ENCODE measurements at places on chromosomes 2 and 18. TPM values are rescaled to one million over a fixed set of nuclear protein-coding genes. Genes with fewer than 3 reads are reported as not detected.

Gene ZEB2
- polyA plus RNA-seq: 41.7 TPM

Gene PROKR1
- not detected for polyA plus RNA-seq

Gene APCDD1
- not detected for polyA plus RNA-seq

- DNase-seq: no peak
Measured at GRCh38 chr2:98324181-98324580, 22.1 kb upstream of the CNGA3 start.

- DNase-seq: no peak
Measured at GRCh38 chr2:10167316-10167715, 44.8 kb downstream of the RRM2 start.

Gene SLC14A1
- polyA plus RNA-seq: 80.5 TPM

DNA sequence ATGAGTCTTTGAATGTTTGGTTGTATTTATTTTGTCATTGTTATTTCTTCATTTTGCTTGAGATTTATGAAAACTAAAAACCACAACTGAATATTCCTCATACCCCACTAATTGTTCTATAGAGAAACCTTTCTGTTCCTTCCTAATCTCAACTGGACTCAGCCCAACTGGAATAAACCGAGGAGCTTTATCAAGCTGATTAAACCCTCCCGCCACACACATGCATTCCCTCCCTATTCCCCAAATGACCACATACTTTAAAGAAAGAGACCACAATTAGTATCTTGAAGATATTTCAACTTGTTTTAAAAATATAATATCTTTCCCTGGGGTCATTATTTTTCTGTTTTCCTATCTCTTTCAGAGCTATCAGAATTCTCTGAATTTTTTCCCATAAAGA, 107.5 kb downstream of the OSR1 start:
- DNase-seq: no peak

DNA sequence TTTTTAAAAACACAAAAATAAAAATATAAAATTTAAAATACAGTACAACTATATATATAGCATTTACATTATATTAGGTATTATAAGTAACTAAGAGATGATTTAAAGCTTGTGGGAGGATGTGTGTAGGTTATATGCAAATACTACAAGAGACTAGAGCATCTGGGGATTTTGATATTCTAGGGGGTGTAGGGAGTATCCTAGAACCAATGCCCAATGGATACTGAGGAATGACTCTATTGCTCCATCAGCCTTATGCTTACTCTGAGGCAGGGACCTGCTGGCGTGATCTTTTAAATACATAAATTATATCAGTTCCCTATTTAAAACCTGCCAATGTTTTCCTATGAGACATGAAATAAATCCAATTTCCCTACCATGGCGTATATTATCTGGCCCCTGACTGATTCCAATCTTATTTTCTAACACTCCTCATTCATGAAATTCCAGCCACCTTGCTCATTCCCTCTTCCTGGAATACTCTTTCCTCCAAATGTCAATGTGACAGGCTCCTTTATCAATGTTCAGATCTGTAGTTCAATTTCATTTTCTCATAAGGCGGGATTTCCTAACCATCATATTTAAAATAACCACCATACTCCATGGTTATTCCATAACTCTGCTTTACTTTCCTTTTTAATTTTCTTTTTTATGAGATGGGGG, 22.2 kb downstream of the SP3 start:
- no peak for DNase-seq

DNA sequence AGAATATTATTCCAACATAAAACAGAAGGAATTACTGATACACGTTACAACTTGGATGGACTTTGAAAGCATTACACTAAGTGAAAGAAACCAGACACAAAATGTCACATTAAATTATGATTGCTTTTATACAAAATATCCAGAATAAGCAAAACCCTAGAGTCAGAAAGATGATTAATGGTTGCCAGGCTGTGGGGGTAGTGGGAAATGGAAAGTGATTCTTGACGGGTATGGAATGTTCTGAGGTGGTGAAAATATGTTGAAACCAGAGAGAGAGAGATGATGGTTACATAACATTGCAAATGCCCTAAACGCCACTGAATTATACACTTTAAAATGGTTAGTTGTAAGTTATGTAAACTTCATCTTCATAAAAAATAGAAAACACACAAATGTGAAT, 1057.2 kb upstream of the TMEFF2 start:
- DNase-seq: no peak

DNA sequence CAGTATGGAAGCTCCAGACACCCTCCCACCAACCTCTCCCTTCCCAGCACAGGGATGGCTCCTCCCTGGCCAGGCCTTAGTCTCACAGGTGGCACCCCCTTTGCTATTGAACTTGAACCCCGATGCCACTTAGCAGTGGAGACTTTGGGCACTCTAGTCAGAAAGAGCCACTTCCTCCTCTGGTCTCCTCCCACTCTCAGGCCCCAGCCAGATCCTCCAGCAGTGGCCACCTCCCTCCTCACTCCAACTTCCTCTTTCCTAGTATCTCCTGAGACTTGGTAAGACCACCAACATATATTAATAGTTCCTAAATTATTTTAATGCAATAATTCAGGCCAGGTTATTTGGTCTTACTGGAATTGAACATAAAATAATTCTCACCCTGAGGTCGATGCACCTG, 437.2 kb upstream of the ID2 start:
- DNase-seq: no peak

Gene ALPI
- not detected for polyA plus RNA-seq

Gene PSMA8
- not detected for polyA plus RNA-seq

- no peak for DNase-seq
Measured at GRCh38 chr2:210072493-210072892, 70.1 kb downstream of the RPE start.

Gene MAL
- not detected for polyA plus RNA-seq

DNA sequence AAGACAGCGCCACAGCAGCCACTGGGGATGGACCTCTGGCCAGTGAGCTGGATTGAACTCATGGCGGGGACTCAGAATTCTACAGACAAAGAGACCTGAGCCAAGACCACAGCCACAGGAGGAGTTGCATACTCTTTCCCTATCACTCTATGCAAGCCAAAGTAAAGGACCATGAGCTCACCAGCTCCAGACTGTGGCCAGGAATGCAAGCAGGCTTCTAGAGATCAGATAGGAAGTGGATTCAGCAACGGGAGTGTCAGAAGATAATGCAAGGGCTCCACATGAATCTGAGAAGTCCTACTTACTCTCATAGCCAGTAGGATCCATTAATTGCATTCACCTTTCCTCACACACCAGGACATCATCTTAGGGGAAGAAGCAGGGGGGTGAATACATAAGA, 415.4 kb upstream of the POU3F3 start:
- no peak for DNase-seq

Gene FAM98A
- 156 TPM for polyA plus RNA-seq

Gene MC5R
- polyA plus RNA-seq: not detected

Gene RNF125
- 0.41 TPM for polyA plus RNA-seq

DNA sequence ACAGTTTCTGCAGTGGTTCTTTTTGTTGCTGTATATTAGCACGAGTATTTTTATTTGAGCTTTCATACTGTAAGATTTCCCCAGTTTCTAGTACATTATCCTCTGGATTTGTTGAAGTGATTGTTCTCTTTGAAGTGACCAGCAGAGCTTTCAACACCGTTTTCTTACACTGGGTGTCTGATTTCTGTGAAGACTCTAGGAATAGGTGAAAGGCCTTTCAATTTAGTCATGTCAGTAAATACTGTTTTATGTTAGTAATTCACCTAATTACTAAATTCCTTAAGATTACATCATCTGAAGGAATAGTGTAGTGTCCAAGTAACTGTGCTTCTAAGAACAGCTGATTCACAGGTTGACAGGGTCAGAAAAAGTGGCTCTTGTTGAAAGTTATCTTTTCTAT, 2.3 kb downstream of the PPM1B start:
- no peak for DNase-seq

- DNase-seq: no peak
Measured at GRCh38 chr2:203892207-203892606, 24.6 kb downstream of the CTLA4 start.

DNA sequence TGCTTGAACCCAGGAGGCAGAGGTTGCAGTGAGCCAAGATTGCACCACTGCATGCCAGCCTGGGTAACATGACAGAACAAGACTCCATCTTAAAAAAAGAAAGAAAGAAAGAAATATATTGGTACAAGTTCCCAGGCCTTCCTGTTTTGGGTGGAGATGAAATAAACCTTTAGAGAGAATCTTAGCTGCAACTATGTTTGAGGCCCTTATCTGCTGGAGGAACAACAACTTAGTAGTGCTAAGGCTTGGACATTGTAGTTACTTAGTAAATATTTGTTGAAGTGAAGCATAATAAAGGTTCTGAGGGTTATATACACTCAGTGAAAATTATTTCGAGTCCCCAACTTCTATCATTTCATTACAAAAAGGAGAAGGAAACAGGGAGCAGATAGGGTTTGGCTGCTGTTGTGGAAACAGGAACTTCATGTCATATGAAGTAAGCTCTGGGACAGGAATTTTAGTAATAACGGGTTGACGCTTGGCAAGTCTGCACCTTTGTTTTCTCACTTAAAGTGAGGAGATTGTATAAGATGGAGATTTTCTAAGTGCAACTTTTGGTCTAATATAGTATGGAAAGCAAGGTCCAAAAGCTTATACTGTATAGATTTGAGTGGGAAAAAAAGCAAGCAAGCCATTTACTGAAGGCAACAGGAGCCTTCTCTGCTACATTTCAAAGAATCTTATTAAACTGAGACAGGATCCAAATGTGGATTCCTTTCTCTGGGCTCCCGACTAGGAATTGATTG, 40.0 kb upstream of the AGPS start:
- no peak for DNase-seq

Gene ST8SIA5
- not detected for polyA plus RNA-seq

Gene CTIF
- 40.2 TPM for polyA plus RNA-seq

Gene GCKR
- polyA plus RNA-seq: 0.36 TPM

Gene D2HGDH
- 7.3 TPM for polyA plus RNA-seq

DNA sequence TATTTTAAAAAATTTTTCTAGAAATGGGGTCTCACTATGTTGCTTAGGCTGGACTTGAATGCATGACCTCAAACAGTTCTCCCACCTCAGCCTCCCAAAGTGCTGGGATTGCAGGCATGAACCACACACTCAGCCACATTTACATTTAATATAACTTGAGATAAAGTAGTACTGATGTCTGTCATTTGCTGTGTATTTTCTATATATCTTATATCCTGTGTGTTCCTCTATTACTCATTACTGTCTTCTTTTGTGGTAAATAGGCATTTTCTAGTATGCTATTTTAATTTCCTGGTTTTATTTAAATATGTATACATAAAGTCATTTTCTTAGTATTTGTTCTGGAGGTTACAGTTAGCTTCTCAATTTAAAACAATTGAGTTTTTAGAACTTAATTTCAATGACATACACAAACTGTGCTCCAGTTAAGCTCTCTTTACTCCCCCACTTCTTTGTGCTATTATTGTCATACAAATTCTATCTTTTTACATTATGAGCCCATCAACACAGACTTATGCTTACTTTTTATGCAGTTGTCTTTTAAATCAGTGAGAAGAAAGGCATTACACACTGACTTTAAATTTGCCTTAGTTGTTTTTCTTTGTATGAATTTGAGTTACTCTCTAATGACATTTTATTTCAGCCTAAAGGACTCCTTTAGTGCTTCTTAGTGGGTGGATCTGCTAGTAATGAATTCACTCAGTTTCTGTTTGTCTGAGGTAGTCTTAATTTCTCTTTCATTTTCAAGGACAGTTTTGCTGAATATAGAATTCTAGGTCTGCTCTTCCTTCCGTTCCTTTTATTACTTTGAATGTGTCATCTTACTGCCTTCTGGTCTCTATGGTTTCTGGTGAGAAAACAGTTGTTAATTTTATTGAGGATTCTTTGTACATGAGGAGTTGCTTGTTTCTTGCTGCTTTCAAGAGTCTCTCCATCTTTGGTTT, 6.2 kb upstream of the INPP4A start:
- no peak for DNase-seq

DNA sequence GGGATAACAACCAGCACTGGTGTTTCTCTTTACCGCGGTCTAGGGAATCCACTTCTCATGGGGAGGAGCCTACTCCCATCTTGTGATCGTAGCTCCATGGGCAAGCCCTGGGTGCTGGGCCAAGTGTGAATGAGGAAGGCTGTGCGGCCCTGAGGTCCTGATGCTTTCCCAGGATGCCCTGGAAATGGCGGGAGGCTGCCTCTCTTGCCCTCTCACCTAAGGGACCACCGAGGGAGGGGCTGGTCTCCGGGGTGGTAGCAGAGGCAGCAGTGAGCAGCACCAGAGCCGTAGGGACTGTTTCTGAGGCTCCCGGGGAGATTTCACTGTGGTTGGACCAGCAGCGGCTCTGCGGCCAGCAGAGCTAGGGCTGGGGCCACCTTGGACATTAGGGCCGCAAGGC, 15.5 kb upstream of the NPPC start:
- no peak for DNase-seq

- no peak for DNase-seq
Measured at GRCh38 chr2:25797620-25798488, 80.4 kb downstream of the ASXL2 start.

- DNase-seq: peak; percentile 3
Measured at GRCh38 chr2:79660557-79660956, 147.7 kb downstream of the CTNNA2 start.

- no peak for DNase-seq
Measured at GRCh38 chr2:137741784-137742362, 222.4 kb upstream of the HNMT start.

GRCh38 chr2:226002438-226002837, 602.9 kb downstream of the NYAP2 start:
- DNase-seq: no peak

- DNase-seq: no peak
Measured at GRCh38 chr2:143209570-143210445, 80.6 kb downstream of the ARHGAP15 start.

GRCh38 chr18:25503567-25504081, 151.7 kb upstream of the ZNF521 start:
- peak; percentile 49 for DNase-seq

Gene SCYGR8
- not detected for polyA plus RNA-seq

Gene HOXD12
- polyA plus RNA-seq: not detected

DNA sequence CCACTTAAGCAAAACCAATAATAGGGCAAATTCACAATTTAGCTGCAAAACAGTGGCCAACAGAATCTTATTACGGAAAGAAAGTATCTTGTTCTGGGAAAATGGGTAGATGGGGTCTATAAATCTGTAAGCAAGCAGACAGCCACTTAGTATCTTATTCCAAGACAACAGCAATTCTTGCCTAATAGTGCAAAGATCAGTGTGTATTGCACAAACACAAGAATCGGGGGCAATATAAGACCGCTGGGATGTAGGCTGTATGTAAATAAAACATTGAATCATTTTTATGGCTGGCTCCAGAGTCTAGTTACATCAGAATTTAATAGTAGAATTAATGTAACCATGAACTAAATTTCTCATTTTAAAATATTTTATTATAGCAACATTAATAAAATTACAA, 85.6 kb downstream of the FBXO15 start:
- no peak for DNase-seq

DNA sequence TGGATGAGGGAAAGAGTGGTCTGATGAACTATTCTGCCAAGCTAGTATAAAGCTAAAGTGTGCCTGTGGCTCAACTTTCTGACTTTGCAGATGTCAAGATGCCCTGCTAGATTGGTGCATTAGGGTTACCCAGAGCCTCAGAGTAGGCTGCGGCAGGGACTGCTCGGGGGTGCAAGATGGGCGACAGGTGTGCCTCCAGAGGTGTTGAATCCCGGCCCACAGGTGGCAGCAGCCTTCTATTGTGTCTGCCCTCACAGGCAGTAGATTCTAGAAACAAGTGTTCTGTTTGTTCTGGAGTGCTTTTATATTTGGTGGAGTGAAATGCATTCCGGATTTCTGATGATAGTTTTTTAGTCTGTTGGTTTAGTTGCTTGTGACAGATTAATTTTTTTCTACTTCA, 131.6 kb upstream of the IL1R2 start:
- DNase-seq: no peak
